ENCODE measurements at places on chromosomes 11 and 22. TPM values are rescaled to one million over a fixed set of nuclear protein-coding genes. Genes with fewer than 3 reads are reported as not detected.

DNA sequence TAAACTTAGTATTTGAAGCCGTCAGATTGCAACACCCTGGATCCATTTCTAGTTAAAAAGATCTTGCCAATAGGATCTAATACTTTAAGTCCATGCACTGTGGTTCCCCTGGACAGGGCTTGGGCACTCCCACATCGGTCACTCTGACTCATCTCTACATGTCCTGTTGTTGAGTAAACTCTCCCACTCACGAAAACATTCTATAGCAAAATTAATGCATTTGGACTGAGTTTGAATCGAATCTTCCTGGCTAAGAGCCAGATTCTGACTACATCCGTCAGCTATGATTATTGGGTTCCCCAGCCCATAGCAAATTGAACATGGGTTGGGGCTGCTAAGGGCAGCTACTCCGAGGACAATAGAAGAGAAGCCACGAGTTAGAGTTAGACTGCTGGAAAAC, 182.1 kb upstream of the SORL1-AS1 start:
- no peak for DNase-seq

Gene RIBC2
- 2.4 TPM for polyA plus RNA-seq

Gene DPP3
- polyA plus RNA-seq, result 71.7 TPM

Gene VSIG10L2
- polyA plus RNA-seq, result not detected

Gene GP1BB
- polyA plus RNA-seq, result 1.1 TPM

Gene OR2AT4
- not detected for polyA plus RNA-seq

- DNase-seq, result no peak
These were observed 69.4 kb downstream of the ARL14EP start for GRCh38 chr11:30392221-30392784.

Gene PDGFD
- polyA plus RNA-seq, result 10.6 TPM

GRCh38 chr11:83302151-83302550, 16.0 kb upstream of the CCDC90B start:
- no peak for DNase-seq
